ENCODE measurements at places on chromosomes 2 and 18.

- no peak for DNase-seq
Measured at GRCh38 chr2:165624470-165624800, 154.9 kb downstream of the CSRNP3 start.

DNA sequence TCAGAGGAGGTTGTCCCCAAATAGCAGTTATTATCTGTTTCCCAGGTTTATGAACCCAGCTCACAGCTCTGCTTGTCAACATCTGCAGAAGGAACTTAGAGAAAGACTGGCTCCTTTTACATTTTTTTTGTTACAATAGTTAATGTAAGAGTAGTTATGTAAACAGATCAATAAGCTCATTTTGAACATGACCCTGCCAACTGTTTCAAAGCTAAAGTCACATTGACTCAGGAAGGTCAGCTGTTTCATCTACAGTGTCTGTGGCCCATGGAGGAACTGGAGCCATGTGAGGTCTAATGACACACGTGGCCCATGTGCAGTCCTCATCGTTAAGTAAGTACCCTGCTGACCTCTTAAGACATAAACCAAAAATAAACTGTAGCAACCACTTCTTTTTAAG lies 97.1 kb downstream of the SH3RF3 start:
- DNase-seq = no peak

DNA sequence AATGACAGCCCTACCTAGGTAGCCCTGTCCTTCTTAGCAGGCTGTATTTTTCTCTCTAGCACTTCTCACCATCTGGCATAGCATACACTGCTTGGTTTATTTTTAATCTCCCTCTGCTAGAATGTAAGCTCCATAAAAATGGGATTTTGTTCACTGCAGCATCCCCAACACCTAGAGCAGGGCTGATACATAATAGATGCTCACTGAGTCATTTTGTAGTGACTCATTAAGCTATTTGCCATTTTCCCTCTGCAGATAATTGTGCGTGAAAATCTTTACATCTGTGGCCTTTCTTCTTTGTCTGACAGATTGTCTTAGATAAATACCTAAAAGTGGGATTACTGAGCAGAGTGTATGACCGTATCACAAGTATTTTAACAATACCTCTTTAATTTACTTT lies 82.5 kb downstream of the CERS6 start:
- DNase-seq = no peak

DNA sequence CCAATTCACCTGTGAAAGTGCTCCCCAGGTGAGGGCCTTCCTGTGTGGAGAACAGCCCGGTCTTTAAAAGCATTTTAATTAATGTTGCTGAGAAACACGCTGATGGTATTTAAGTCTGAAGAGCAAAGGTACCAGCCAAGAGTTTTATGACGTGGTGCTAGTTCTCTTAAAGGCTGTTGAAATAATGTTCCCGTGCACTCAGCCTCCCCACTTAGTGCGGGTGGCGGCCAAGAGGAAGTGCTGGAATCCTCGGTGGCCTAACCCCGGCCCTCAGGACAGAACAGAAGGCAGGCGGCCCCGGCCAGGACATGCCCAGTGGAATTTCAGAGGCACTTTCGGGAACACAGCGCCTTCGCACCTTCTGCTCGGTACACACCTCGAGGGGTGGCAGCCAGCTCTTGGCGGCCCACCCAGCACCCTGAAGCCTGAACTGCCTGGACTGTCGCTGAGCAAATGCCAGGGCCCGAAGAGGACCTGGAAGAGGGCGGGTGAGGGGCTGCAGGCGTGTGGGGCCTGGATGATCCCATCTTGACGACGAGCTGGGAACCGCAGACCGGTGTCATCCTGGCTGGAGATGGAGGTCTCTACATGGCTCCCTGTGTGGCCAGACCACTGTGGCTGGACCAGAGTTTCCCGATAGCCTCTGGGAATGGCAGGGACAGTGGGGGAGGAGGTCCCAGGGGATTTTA lies 142.9 kb downstream of the ASB1 start:
- DNase-seq = no peak

DNA sequence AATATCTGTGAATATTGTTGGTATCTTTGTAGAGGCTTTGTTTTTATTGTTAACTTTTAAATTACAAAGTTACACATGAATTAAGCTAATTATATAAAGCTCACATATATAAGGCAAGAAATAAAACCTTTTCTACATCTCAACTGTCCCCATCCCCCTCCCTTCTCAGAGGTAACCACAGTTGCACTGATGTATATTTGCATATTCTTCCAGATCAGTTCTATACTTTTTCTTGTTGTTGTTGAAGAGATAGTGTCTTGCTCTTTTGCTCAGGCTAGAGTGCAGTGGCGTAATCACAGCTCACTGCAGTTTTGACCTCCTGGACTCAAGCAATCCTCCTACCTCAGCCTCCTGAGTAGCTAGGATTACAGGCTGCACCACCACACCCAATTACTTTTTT lies 36.0 kb upstream of the CDC42EP3 start:
- DNase-seq = no peak

GRCh38 chr2:172147944-172148650 lies 45.4 kb upstream of the DLX2 start:
- DNase-seq = no peak

DNA sequence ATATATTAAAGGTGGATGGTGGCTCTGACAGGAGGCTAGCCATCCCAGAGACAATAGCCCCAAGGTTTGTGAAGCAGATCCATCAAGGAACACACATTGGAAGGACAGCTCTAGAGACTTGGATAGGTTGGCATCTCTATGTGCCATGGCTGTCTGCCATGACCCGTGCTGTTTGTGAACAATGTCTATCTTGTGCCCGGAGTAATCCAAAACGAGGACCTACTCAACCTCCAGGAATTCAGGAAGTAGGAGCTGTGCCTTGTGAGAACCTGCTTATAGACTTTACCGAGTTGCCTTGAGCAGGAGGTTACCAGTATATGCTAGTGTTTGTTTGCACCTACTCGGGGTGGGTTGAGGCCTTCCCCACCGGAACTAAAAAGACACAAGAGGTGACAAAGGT lies 43.1 kb upstream of the SELENOI start:
- DNase-seq = no peak

- peak; percentile 62 for DNase-seq
Measured at GRCh38 chr18:34694591-34695165, 15.4 kb upstream of the DTNA start.

GRCh38 chr2:69945441-69945840 lies 16.0 kb downstream of the ASPRV1 start:
- no peak for DNase-seq

GRCh38 chr2:120464448-120464931 lies 118.6 kb downstream of the INHBB start:
- no peak for DNase-seq

GRCh38 chr18:33957707-33958106 lies 267.0 kb downstream of the NOL4 start:
- peak; percentile 48 for DNase-seq

- DNase-seq = no peak
Measured at GRCh38 chr2:70767079-70767698, 811 bp downstream of the ADD2 start.

DNA sequence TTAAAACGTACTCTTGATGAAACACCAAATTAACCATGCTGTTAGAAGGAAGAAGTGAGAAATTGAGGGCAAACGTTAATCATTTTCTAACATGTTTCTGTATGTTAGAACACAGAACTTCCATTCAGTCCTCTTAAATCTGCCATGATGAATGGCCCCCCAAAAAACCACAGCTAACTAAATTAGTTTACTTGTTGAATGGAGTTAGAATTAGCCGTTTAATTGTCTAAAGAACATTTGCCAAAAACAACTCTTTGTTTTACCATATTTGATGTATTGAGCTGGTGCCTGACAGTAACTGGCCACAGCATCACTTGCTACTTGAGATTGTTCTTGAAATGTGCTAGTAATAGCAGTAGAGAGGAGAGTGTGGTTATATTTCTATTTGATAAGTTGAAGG lies 12.7 kb downstream of the CCNYL1 start:
- DNase-seq = no peak

GRCh38 chr2:145186303-145186702 lies 666.4 kb upstream of the ZEB2 start:
- no peak for DNase-seq

- no peak for DNase-seq
Measured at GRCh38 chr2:164797627-164798026, 44.0 kb downstream of the COBLL1 start.

DNA sequence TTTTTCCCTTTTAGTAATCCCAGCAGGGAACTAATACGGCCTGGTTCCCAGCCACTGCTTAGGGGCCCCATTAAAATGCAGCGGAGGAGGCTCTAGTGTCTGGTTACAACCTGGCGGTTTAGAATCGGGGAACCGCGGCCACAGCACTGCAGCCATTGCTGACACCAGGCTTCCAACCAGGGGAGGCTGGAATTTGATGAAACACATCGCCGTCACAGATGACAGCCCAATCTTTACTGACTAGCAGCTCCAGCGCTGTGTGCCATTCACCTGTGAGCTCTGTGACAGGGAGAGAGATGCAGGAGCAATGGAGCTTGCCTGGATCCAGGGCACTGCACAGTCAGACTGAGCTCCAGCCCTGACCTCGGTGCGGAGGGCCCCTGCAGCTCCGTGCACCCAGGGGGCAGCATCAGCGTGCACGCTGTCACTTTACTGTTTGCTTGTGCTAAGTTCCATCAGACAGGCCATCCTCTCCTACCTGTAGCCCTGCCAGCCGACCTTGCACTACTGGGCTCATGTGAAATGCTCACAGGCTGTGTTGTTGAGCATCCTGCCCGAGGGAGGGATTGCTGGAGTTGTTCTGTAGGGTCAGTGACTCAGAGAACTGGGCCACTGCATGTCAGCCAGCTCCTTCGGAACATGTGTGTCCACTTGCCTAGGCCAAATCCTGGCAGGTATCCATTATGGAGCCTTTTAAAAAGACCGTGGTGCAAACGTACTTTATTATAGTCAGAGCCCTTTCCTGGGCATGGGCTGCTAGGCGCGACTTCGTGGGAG lies 203.5 kb downstream of the SEPTIN10 start:
- DNase-seq = no peak

- no peak for DNase-seq
Measured at GRCh38 chr2:34602262-34602661, 1003.2 kb upstream of the FAM98A start.

DNA sequence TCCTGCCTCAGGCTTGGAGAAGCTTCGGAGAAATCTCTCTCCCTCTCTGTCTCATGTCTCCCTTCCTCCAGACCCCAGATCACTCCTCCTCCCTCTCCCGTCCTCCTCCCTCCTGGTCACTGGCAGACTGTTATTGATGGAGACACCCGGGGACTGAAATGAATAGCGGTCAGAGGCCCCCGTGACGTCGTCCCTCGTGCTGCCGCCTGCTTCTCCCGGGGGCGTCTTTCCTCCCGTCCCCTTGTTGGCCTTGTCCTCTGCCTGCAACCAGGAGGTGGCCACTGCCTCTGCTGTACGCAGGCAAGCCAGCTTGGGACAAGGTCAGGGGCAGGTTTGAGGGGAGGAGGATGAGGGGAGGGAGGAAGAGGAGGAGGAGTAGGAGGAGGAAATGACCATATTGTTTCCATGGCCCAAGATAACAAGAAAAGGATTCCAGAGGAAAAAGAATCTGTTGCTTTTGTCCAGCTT lies 78.2 kb downstream of the CELF4 start:
- no peak for DNase-seq

- no peak for DNase-seq
Measured at GRCh38 chr18:42719221-42719620, 396.3 kb downstream of the RIT2 start.

GRCh38 chr2:198930170-198930569 lies 527.6 kb downstream of the SATB2 start:
- DNase-seq = no peak

DNA sequence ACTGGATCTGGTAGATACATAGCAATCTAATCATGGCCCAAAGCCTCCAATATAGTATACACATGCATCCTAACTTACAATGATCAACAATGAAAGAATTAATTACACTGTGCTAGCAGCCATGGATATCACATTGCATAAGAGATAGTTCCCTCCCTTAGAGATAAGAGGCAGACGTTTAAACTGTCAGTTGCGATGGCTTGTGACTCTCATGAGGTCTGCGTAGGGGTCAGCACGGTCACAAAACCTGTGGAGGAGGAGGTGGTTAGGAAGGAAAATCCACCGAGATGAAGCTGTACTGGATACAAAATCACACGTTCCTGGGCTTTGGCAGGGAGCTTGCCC lies 800 bp upstream of the RALB start:
- DNase-seq = no peak

DNA sequence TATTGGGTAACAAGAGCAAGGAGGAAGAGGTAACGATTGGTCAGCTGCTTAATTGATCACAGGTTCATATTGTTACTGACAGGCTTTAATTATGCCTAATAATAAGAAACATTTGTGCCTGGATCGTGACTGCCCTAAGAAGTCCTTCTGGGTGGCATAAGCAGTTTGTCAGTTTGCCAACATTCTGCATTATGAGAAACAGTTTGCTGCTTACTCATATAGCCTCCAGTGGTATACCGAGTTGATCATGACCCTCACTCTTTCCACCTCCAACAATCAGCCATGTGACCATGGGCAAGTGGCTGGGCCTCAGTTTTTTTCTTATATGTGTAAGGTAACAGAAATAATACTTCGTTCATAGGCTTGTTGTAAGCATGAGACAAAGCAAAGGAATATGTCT lies 96.6 kb upstream of the CABLES1 start:
- DNase-seq = no peak

- DNase-seq = no peak
Measured at GRCh38 chr18:6837904-6838303, 108.4 kb downstream of the ARHGAP28 start.

DNA sequence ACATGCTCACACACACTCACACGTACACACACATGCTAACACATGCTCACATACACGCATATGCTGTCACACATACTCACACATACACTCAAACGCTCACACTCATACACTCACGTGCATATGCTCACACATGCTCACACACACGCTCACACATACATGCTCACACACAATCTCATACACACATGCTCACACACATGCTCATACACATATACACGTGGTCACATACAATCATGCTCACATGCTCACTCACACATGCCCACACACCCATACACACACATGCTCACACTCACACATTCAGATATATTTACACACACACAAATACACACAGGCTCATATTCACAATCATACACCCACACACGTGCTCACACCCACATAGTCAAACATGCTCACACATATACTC lies 17.5 kb upstream of the SALL3 start:
- DNase-seq = no peak

- DNase-seq = no peak
Measured at GRCh38 chr2:237691029-237691907, 63.9 kb downstream of the LRRFIP1 start.

DNA sequence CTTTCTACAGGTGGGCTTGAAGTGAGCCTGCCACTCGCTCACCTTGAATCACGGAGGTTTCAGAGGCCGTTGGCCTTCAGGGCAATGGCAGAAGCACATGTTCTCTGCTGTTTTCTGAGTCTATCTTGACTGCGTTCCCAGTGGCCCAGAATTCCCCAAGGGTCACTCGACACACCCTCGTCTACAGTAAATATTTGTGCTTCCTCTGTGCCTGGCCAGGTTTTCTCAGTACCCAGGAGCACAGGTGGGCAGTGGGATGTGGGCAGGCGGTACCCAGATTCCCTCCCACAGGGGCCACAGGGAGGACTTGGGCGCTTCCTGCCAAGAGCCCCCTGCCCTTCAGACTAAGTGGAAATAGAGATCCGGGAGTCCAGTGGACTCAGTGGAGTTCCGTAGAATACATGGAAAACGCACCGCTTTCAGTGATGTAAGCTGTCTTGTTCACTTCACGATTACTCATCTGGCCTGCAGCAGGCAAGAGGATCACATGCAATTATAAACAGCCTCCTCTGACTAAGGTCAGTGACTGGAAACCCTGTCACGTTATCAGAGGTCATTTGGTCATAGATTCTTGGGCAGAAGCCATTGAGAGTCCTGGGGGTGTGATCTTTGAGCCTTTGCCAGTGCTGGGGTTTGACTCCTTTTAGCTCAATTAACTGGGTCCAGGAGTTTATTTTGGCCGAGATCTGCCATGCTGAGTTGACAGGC lies 179.8 kb downstream of the NEDD4L start:
- DNase-seq = peak; percentile 60
